ENCODE measurements at places on chromosomes 3 and 15. TPM values are rescaled to one million over a fixed set of nuclear protein-coding genes. Genes with fewer than 3 reads are reported as not detected.

- DNase-seq = no peak
Measured at GRCh38 chr3:173911446-173911845, 513.9 kb downstream of the NLGN1 start.

DNA sequence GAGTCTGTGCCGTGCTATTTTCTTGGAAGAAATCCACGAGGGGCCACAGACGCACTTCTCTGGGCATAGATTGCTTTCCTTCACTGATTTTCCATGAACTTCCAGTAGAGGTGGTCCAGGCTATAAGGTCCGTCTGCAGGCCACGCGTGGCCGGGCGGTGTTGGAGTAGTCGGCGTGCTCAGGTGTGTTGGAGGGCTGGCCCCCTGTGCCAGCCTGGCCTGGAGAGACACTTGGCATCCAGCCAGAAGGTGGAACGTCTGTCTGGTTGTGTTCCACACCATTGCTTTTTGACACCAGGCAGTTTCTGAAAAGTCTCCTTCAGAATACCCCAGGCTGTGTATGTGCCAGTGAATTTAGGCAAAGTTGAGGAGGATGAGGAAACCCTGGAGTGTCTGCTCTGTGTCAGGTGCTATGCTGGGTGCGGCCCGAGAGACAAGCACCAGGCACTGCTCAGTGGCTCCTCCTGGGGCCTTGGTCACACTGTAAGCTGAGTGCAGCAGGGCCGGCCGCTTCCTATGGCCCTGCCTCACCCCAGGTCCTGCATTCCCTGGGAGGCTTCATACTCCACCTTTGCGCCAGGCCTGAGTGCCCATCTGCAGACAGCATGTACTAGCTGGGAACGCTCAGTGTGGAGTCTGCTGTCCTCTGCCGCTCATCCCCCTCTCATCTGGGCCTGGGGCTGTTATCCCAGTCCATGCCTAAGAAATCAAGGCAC, 52.1 kb upstream of the TAMM41 start:
- no peak for DNase-seq

DNA sequence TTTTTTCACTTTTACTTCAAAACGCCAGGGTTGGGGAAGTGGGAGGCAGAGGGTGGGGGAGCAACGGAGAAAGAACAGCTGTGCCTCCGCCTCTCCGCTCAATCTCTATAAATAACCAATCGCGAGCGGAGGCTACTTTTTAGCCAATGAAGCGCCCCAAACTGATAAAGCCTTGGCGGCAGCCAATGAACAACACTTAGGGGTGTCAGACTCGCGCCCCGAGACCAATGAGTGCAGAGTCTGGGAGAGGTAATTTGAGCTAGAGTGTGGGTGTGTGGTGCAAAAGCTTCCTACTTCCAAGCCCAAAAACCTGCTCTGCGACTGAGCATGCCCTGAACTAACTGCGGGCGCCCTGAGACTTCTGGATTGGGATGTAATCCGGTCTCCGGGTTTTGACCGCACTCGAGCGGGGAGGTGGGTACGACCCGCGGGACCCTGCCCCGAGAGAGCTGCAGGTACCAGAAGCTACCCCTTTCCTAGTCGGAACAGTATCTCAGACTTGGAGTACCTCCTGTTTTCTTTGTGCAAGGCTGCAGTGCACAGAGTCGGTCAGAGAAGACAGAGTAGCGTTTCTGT, 800 bp upstream of the RAP2B start:
- peak; percentile 100 for DNase-seq

DNA sequence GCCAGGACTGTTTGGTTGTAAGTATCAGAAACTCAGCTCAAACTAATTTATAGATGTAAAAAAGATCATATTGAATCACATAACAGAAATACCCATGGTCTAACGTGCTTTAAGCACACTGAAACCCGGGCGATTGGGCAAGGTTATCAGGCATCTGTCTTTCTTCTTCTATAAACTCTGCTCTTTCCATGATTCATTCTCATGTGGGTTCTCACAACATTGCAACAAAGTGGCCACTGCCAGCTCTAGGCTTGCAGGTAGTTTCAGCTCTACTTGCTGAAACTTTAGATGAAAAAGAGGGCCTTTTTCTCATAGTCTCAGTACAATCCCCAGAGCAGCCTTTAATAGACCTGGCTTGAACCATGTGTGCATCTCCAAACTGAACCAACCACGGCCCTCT, 456.1 kb downstream of the MFSD1 start:
- DNase-seq = no peak

DNA sequence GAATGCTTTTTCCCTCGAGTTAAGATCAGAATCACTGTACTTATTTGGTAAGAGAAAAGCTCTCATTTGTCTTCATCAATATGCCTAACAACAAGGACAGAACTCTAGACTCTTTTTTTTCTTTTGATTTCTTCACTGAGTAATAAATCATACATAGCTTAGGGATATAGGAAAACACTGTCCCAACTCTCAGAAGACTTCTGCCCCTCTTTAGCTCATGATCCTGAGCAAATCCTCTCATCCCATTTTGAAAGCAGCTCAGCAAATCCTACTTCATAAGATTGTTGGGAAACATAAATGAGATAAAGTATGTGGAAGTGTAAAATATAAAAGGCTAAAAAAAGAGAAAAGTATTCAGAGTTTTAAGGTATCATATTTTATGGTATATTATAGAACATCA, 141.7 kb downstream of the ATP8B4 start:
- no peak for DNase-seq

DNA sequence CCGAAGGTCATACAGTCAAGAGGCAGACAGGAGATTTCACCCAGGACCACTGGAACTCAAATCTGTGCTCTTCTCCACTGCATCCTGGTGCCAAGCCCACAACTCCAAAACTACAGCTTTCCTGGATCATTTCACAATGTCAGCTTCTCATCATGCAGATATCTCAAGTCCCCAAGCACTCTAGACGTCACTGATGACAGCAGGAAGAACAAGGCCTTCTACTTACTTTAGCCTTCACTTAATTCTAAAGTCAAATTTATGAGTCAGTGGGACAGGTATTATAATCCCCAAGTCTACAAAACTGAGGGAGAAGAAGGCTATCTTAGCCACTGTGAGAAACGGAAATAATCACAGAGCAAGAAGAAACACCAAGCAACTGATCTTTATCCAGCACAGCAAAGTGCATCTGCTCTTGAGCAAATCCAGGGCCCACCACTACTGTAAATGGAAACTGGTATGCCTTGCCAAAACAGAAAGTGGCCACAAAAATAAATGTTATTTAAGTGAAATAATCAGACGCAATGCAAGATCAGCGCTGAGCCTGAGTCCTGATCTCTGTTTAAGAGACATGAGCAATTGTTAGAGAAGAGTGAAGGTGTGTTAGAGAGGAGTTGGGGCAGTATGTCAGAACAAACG, 928 bp downstream of the RAD18 start:
- no peak for DNase-seq

GRCh38 chr3:32117320-32117719, 10.9 kb downstream of the GPD1L start:
- no peak for DNase-seq

- DNase-seq = no peak
Measured at GRCh38 chr3:164340273-164340672, 738.0 kb downstream of the SI start.

- peak; percentile 75 for DNase-seq
Measured at GRCh38 chr15:28098766-28099554, at the start of gene OCA2. TSS of gene OCA2 (minus strand) at chr15:28099315. CDS start at chr15:28081874, 17,441 bp downstream.

AGTR1 gene
- total RNA-seq = not detected

XIRP1 gene
- not detected for total RNA-seq

SERPINI2 gene
- total RNA-seq = not detected
